Heart right ventricle (tissue), 16 donors: ENCODE measurements at places on chromosomes 5 and 9. TPM values are rescaled to one million over a fixed set of nuclear protein-coding genes. Genes with fewer than 3 reads are reported as not detected.

DNA sequence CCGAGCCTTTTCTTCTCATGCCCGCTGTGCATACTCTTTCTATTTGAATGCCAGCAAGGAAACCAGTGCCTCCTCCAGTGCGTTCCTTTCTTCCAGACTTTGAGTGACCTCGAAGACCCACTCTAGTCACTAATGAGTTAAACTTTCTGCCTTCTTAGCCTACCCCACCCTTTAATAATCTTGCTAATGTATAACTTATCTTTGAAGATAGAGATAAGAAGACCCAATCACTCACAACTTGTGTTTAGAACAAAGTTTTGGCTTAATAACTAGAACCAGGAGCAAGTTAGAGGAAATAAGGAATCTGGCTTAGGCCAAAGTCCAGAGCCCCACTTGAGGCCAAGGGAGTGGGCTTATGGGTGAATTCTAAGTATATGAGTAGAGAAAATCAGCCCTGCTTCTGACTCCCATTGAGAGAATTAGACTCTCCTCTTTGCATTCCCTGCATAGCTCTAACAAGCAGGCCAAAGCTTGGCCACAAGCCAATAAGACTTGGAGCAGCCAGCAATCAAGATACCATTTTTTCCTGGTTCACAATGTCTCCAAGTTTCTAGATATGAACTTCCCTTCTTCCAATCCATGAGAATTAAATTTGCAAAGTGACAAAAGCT, 181.5 kb upstream of the PIK3R1 start:
- H3K27ac ChIP-seq = no peak overlapping the region
- H3K4me1 ChIP-seq = peaks cover 10% of the 10 kb centered on the region
- peak; percentile 15 for DNase-seq
- H3K4me3 ChIP-seq = no peak overlapping the region
- no peaks in the 10 kb centered on the region for H3K27me3 ChIP-seq
- H3K36me3 ChIP-seq = no peaks in the 10 kb centered on the region

GRCh38 chr5:8829323-8830029, 716.4 kb downstream of the SEMA5A start:
- no peaks in the 10 kb centered on the region for H3K4me1 ChIP-seq
- no peaks in the 10 kb centered on the region for H3K27me3 ChIP-seq
- H3K27ac ChIP-seq = no peak overlapping the region
- no peak for DNase-seq
- no peaks in the 10 kb centered on the region for H3K36me3 ChIP-seq

DNA sequence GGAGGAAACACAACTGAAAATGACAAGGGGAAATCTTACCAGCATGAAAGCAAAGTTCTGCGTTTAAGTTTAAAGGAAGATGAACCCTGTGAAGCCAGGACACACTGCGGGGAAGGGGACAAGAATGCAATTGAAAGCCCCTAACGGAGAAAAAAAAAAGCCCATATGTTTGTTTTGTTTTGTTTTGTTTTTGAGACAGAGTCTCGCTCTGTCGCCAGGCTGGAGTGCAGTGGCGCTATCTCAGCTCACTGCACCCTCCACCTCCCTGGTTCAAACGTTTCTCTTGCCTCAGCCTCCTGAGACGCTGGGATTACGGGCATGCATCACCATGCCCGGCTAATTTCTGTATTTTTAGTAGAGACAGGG, 2.9 kb downstream of the STK10 start:
- H3K27ac ChIP-seq = peak overlapping the region; percentile 96
- H3K4me3 ChIP-seq = no peak overlapping the region
- no peaks in the 10 kb centered on the region for H3K36me3 ChIP-seq
- peaks cover 57% of the 10 kb centered on the region for H3K4me1 ChIP-seq
- no peak for DNase-seq

The SHROOM1 gene
- 4.2 TPM for total RNA-seq

The HTR1A gene
- total RNA-seq = not detected
